ENCODE measurements at places on chromosomes 7 and 10.

- no peak for DNase-seq
These were observed 25.5 kb upstream of the ABLIM1 start for GRCh38 chr10:114683593-114683992.

DNA sequence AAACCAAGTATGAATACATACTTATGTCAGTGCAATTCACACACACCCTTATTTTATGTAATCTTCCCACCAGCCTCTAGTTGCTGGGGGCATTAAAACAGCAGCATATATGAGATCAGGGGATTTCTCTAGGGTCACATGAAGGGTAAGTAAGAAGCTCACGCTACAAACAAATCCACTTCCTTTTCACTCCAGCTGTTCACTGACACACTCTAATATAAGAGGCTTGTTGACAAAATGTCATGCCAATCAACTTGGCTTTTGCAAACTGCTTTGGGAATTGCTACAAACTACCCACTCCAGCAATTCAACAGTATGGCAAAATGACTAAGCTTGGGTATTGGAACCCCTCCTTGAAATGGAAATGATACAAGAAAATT, 10.3 kb downstream of the FAM3C start:
- DNase-seq, result no peak

DNA sequence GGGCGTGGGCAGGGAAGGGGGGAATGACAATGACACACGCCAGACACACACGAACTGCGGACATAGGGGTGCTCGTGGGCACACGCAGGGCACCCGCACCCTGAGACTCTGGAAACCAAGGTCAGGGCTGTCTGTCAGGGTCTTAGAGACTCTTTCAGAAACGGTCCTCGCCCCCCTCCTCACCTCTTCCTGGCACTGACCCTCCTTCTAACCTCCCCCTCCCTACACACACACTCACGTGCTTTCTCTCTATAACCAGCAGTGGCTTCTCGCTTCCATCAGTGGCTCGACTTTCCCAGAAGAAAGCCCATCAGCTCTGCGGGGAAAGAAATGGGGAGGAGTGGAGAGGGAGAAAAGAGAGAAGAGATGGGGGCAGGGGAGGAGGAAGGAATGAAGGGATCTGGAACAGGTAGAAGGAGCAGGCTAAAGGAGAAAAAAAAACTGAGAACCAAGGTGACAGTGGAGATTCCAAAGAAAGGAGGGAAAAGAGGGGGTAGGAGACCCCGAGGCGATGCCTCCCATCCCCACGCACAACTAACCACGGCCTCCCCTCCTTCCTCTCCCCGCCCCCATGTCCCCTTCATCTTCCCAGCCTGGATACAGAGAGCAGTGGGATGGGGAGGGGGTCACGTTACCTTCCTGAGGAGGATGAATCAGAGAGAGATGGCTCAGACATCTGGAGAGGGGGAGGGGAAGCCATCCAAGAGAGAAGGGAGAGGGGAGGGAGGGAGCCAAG, 1.7 kb upstream of the VGF start:
- DNase-seq, result no peak

GRCh38 chr10:90745565-90745964, 112.3 kb downstream of the HTR7 start:
- DNase-seq, result no peak

GRCh38 chr10:14608381-14609001, 166.2 kb downstream of the FAM107B start:
- no peak for DNase-seq

GRCh38 chr10:119817991-119818888, 54.4 kb downstream of the MCMBP start:
- no peak for DNase-seq

GRCh38 chr10:132814469-132814856, 28.5 kb upstream of the NKX6-2 start:
- no peak for DNase-seq

DNA sequence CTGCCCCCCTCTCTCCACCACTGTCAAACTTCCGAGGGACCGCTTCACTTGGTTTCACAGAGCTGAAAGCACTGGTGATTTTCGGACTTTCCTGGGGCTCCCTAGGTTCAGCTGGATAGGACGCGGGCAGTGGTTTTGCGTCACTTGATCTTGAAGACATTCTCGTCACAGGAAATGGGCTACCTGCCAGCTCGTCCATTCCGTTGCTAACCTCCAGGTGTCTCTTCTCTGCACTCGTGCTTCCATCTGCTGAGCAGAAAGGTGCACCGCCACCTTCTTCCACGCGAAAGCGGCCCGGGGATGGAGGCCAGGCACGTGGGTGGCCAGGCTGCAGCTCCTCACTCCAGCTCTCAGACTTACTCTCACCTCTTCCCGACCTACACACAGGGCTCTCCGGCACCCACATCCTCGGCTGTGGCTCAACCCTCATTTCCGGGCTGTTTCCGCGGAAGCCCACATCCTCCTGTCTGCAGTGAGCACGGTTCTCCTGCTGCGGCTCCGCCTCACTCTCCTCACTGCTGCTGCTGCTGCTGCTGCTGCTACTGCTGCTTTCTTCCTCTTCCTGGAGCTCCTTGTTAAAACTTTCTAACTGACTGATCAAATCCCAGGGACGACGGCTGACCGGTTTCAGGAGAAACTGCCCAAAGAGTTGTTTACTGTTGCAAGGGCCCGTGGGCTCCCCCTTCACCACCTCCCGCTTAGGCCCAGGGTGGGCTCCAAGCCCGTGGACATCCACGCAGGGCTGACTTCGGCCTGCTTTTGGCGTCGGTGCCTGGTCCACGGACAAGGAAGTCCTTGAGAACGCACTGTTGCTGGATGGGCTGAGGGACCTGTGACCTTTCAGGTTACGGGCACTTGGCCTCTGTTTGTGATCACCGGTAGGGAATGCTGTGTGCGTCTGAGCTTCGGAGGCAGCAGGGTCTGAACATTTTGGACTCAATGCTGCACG, 32.1 kb downstream of the JCAD start:
- DNase-seq, result peak; percentile 87

GRCh38 chr10:59880019-59880717, 26.2 kb downstream of the CCDC6 start:
- DNase-seq, result no peak

GRCh38 chr10:55358539-55358938, 557.5 kb upstream of the PCDH15 start:
- DNase-seq, result no peak

DNA sequence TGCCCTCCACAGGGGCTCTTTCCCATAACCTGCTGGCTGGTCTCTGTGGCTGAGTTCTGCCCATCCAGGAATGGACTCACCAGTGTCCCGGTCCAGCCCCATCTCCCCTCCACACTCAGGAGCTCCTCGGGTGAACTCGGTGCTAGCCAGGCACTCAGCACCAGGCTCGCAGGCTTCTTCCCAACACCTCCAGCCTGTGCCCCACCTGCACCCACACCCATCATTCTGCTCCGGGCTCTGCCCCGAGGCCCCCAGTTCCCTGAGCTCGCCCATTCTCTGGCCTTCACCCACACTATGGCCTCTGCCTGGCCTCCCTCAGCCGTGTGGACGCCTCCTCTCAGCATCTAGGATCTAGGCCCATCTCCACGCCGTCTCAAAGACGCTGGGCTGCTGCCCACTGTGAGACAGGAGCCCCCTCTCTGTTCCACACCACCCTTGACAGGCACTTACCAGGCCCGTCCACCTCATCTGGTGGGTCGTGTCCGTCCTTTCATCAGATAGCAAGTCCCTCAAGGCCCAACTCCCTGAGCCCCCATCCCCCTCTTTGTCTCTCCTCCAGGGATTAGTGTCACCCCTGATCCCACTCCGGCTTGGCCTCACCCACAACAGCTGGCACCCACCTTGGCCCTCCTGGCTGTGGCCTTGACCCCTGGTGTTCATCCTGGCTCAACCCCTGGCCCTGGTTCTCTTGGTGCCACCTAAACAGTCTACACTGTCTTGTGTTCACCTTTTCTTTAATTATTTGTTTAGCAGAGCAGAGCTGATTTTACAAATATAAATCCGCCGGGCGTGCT, 76.0 kb upstream of the FAM20C start:
- no peak for DNase-seq

DNA sequence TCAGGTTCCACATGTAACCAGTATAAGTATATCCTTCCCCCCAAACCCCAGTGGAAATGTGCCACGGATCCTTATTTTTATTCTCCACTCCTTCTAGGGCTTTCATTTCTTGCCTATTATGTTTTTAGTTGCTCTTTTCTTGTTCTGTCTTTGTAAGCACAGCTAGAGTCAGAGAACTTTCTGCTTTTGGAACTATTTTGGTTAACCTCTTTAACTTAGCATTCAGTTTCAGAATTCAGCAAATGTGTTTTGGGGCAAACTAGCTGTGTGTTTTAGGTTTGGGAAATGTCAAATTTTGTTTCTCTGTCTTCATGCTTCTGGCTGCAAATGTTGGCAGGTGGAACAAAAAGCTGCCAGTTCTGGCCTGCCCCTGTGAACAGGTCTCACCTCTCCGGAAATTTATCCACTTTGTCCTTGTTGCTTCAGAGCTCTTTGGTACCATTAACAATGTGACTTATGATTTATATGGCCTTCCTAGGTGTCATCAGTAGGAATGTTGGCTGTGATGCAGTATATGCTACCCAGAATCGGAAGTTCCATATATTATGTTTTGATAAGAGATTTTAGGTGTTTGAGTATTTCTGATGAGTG, 156.1 kb downstream of the ADK start:
- no peak for DNase-seq

DNA sequence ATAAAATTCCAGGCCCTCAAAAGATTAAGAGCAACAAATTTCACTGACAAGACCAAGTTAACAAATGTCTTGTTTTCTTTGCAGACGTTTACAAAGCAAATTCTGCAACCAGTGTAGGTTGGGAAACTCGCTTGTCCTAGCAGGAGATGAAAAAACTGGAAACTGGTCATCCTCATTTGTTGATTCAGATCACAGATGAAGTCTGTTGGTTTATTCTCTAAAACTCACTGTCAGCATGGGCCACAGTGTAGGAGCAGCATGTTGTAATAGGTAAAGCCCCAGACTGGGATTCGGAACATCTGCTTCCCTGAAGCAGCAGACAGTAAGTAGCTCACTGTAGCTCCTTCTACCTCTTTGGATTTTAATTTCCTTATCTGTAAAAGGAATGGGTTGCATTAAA, 31.5 kb downstream of the PANK1 start:
- no peak for DNase-seq

- no peak for DNase-seq
These were observed 33.4 kb upstream of the PDGFA start for GRCh38 chr7:552868-553635.

- DNase-seq, result no peak
These were observed 46.1 kb upstream of the EXOC6 start for GRCh38 chr10:92801978-92802872.
